Caki2 (cell line): ENCODE measurements at places on chromosomes 4 and X. TPM values are rescaled to one million over a fixed set of nuclear protein-coding genes. Genes with fewer than 3 reads are reported as not detected.

JADE3 gene
- 8.5 and 14.5 TPM in 2 replicates for total RNA-seq

BEND2 gene
- total RNA-seq: not detected in 2 replicates

CTAG2 gene
- not detected in 2 replicates for total RNA-seq

ITM2A gene
- not detected in 2 replicates for total RNA-seq

MAP3K15 gene
- total RNA-seq: 0.70 and 1.6 TPM in 2 replicates

CXorf49 gene
- not detected in 2 replicates for total RNA-seq

UBE2K gene
- total RNA-seq: 9.4 and 12.4 TPM in 2 replicates

PAGE2 gene
- total RNA-seq: not detected in 2 replicates

FANCB gene
- total RNA-seq: 0.98 and 4.3 TPM in 2 replicates

TCEAL2 gene
- not detected in 2 replicates for total RNA-seq

TENM3 gene
- total RNA-seq: 44.5 and 51.3 TPM in 2 replicates

CCDC120 gene
- not detected in 2 replicates for total RNA-seq

ETDA gene
- total RNA-seq: not detected in 2 replicates

PCSK1N gene
- total RNA-seq: 93.6 and 112 TPM in 2 replicates

MTNR1A gene
- 0.20 TPM in 1 of 2 replicates, not detected in the other for total RNA-seq

ABLIM2 gene
- total RNA-seq: 2.1 TPM in 1 of 2 replicates, not detected in the other

CCSER1 gene
- total RNA-seq: 0.98 and 2.3 TPM in 2 replicates

ADH1A gene
- not detected in 2 replicates for total RNA-seq

HTN1 gene
- total RNA-seq: 3.4 TPM in 1 of 2 replicates, not detected in the other

PDGFC gene
- 88.6 and 120 TPM in 2 replicates for total RNA-seq

SPANXN4 gene
- total RNA-seq: not detected in 2 replicates

GPM6B gene
- total RNA-seq: not detected in 2 replicates

COL25A1 gene
- not detected in 2 replicates for total RNA-seq

TMPRSS11B gene
- total RNA-seq: not detected in 2 replicates

ERAS gene
- total RNA-seq: not detected in 2 replicates

EDA2R gene
- total RNA-seq: 6.5 and 10.4 TPM in 2 replicates

ABCG2 gene
- 1.2 and 12.8 TPM in 2 replicates for total RNA-seq
